ENCODE measurements at places on chromosomes 13 and 19. TPM values are rescaled to one million over a fixed set of nuclear protein-coding genes. Genes with fewer than 3 reads are reported as not detected.

ZNF567 gene
- total RNA-seq = 5.9 TPM

POP4 gene
- total RNA-seq = 68.1 TPM

HPN gene
- total RNA-seq = 0.51 TPM

OLFM4 gene
- not detected for total RNA-seq

IGSF23 gene
- 0.33 TPM for total RNA-seq

FXYD7 gene
- total RNA-seq = not detected

CD70 gene
- total RNA-seq = not detected

TMEM59L gene
- total RNA-seq = 0.51 TPM

ZNF562 gene
- 28.6 TPM for total RNA-seq

PROZ gene
- not detected for total RNA-seq

ACP5 gene
- 1.2 TPM for total RNA-seq

GRIK5 gene
- total RNA-seq = 3.5 TPM

ANO8 gene
- total RNA-seq = 5.9 TPM

KASH5 gene
- not detected for total RNA-seq

MCEMP1 gene
- total RNA-seq = not detected

ZNF772 gene
- total RNA-seq = 16.9 TPM

CYP2A6 gene
- total RNA-seq = not detected

CLEC17A gene
- total RNA-seq = not detected

PSG2 gene
- total RNA-seq = not detected

IL17D gene
- total RNA-seq = 3.1 TPM

CKAP2 gene
- total RNA-seq = 9.5 TPM

DCT gene
- under 0.01 TPM for total RNA-seq

SNRPD2 gene
- total RNA-seq = 361 TPM

CLDN10 gene
- total RNA-seq = not detected

KIR3DL1 gene
- not detected for total RNA-seq

C19orf85 gene
- total RNA-seq = not detected

SKA3 gene
- total RNA-seq = 6.1 TPM

PSG4 gene
- total RNA-seq = 0.17 TPM

SIGLEC11 gene
- not detected for total RNA-seq

ZNF790 gene
- total RNA-seq = 9.2 TPM

CYP4F2 gene
- total RNA-seq = not detected

ZNF442 gene
- 5.1 TPM for total RNA-seq

KLF1 gene
- under 0.01 TPM for total RNA-seq

ZNF583 gene
- total RNA-seq = 5.4 TPM

DMPK gene
- total RNA-seq = 44.9 TPM

ZIC5 gene
- not detected for total RNA-seq

HOMER3 gene
- 60.1 TPM for total RNA-seq

ABHD13 gene
- 7.1 TPM for total RNA-seq

LILRB2 gene
- not detected for total RNA-seq

TMTC4 gene
- total RNA-seq = 19.5 TPM

C3 gene
- total RNA-seq = 1.2 TPM

GPC6 gene
- 33.7 TPM for total RNA-seq

PSG11 gene
- not detected for total RNA-seq

ALOX5AP gene
- total RNA-seq = not detected

UHRF1 gene
- total RNA-seq = 4.9 TPM

CD33 gene
- not detected for total RNA-seq

KLK14 gene
- total RNA-seq = not detected

ZNF773 gene
- 39.8 TPM for total RNA-seq

ANKRD24 gene
- total RNA-seq = 2.3 TPM

ONECUT3 gene
- not detected for total RNA-seq

MAMSTR gene
- 0.99 TPM for total RNA-seq

POLRMT gene
- 17.2 TPM for total RNA-seq

CTXN1 gene
- 0.66 TPM for total RNA-seq

SLC5A5 gene
- not detected for total RNA-seq

TGFBR3L gene
- 1.3 TPM for total RNA-seq

NCAN gene
- total RNA-seq = under 0.01 TPM
